H4 (cell line): ENCODE measurements at places on chromosomes 16 and 17.
A peak's percentile ranks its signal among the peaks of the same experiment; 100 is the strongest.

GRCh38 chr16:23213831-23214230, 31.3 kb downstream of the SCNN1G start:
- DNase-seq = no peak

- no peak for DNase-seq
These were observed 4.3 kb upstream of the SYNGR2 start for GRCh38 chr17:78163881-78164747.

- no peak for DNase-seq
These were observed 19.9 kb upstream of the ZC3H18 start for GRCh38 chr16:88550246-88550661.

- no peak for DNase-seq
These were observed 34.3 kb downstream of the HEATR3 start for GRCh38 chr16:50099957-50100648.

DNA sequence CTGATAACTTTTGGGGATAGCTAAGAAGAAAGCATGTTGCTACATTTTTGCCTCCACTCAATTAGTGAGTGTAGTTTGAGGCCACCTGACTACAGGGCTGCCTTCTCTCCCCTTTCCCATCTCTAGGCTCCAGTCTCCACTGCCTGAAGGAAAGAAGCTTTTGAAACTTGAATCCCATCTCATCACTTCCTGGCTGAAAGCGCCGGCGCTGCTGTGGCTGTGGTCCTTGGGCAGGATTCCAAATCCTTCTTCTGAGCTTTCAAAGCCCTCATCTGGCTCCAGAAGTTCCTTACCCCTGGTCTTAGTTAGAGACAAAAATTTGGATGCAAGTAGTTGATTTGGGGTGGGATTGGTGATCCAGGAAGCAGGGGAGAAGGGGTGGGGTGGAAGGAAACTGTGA, 119.4 kb downstream of the FOXL1 start:
- peak; percentile 53 for DNase-seq

GRCh38 chr17:75105126-75106080, 4.4 kb upstream of the ARMC7 start:
- peak; percentile 55 for DNase-seq

DNA sequence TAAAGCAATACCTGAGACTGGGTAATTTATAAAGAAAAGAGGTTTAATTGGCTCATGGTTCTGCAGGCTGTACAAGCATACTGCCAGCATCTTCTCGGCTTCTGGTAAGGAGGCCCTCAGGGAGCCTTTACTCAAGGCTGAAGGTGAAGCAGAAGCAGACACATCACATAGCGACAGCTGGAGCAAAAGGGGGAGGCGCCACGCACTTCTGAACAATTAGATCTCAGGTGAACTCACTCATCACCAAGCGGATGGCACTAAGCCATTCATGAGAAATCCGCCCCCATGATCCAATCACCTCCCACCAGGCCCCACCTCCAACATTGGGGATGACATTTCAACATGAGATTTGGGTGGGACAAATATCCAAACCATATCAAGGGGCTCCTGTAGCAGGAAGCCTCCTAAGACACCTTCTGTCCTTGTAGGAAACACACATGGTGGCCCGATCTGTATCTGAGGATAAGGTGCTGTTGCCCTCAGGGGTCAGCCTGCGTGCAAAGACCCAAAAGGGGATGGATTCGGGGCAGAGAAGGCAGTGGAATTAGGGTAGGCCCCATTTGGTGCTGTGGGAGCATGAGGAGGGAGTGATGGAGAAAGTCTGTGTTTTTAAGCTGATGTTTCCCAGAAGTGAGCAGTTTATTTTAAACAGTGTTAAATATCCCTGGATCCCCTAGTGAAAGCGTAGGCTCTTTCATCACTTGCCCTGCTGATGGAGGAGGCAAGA, 23.0 kb downstream of the IL21R start:
- DNase-seq = no peak

- no peak for DNase-seq
These were observed 13.8 kb downstream of the AANAT start for GRCh38 chr17:76481071-76481655.
